Activated naive CD8-positive, alpha-beta T cell treated with anti-CD3 and anti-CD28 coated beads, Interleukin-2, amount 50 U/mL, for 16 hours (primary cell): ENCODE measurements at places on chromosomes 1 and 21.

GRCh38 chr1:32755810-32756159 is 53.2 kb upstream of the SYNC start:
- DNase-seq, result no peak

- no peak for DNase-seq
These were observed 96.4 kb downstream of the SYF2 start for GRCh38 chr1:25135909-25136308.

- no peak for DNase-seq
These were observed 623.4 kb upstream of the ADAMTS5 start for GRCh38 chr21:27590271-27590670.

GRCh38 chr21:33817663-33818451 is 97.7 kb downstream of the ATP5PO start:
- DNase-seq, result no peak

DNA sequence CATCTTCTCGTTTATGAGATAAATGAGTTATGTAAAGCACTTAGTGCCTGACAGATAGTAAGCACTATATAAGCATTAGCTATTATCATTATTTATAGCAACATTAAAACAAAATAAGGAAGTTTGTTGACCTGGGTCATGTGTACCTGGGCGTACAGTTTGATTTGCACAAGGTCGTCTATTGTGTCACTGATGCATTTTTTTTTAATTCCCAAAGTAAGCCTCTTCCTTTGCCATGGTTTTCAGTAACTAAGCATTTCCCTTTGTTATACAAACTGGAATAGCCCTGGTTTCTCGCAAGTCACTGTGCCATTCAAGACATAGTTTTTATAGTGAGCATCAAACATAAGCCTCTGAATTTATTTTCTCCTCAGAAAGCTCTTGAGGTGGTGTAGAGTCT is 72.2 kb downstream of the CACHD1 start:
- no peak for DNase-seq

DNA sequence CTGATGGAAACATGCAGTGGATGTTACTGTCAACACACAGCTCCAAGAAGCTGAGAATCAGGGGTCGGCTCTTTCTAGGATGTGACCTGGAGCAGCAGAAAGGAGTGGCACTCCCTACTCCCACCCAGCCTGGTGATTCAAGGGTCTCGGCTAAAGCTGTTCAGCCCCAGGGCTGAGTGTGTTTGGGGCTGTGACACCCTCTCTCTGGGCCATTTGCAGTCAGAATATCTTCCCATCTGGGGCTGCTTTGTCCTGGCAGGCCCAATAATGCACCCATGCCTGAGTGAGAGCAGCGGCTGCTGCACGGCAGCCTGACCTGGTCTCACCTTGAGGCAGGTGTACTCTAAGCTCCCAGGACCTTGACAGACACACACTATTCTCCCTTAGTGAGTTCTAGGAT is 52.5 kb upstream of the AJAP1 start:
- DNase-seq, result no peak

DNA sequence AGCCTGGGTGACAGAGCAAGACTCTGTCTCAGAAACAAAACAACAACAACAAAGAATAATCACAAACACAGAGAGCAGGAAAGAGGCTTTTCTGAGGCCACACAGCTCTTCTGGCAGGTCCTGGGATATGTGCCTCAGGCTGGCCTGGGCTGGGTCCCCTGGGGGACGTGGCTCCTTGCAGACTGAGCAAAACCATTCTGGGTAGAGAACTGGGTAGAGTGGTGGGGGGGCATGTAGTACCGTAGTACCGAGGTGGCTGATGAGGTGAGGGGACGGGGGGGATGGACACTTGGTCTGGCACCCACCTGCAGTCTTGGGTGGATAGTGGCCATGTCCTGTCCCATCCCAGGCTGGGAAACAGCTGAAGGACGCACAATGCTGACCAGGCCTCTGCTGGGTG is 6.0 kb downstream of the TMEM82 start:
- DNase-seq, result no peak

GRCh38 chr1:42807056-42807668 is 9.8 kb upstream of the ERMAP start:
- no peak for DNase-seq

DNA sequence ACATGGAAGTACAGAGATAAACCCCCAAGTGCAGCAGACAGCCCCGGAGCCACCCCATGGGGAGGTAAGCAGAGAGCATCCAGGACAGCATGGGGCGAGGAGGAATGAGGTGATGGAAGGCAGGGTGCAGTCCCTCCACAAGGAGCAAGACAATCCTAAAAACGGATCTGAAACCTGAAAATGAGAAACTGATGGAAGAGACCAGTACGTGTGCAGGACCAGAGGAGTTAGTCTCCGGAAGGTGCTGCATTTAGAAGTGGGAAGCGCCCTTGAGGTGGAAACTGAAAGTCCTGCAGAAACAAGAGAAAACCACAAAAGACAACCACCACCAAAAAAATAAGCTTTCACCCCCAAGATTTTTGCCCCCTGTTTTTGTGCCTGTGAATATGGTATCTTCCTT is 17.4 kb upstream of the DDOST start:
- DNase-seq, result no peak
